ENCODE measurements at places on chromosomes 1 and 21.
A peak's percentile ranks its signal among the peaks of the same experiment; 100 is the strongest.

DNA sequence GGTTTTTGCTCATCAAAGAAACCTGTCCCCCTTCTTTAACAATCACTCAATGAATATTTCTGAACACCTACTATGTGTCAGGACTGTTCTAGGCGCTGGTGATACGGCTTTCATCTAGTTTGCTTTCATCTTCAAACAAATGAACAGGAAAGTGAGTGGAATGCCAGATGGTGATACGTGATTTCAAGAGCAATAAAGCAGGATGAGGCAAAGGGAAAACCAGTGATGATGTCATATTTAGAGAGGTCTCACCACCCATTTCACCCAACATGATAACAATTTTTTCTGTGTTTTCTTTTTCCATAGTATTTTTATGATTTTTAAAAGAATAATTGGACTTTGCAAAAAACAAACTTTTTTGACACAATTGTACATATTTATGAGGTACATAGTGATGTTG is 11.3 kb upstream of the SLC6A17 start:
- no peak for DNase-seq

DNA sequence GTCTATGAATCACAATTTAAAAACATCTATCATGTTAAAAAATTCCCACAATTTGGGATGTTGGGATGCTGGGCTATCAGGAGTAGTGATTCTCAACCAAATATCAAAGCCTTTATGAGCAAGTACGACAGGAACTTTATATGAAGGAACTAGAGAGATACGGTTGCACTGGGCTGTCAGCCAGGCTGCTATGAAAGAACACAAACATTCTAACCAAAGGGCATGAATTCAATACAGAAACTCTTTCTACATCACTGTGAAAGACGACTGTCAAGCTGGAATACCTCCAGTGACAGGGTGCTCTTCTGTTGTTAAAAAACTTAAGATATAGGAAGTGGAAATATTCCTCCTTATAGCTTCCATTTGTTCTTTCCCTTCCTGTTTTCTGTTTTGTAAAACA is 9.8 kb downstream of the CACNA1E start:
- DNase-seq: no peak

DNA sequence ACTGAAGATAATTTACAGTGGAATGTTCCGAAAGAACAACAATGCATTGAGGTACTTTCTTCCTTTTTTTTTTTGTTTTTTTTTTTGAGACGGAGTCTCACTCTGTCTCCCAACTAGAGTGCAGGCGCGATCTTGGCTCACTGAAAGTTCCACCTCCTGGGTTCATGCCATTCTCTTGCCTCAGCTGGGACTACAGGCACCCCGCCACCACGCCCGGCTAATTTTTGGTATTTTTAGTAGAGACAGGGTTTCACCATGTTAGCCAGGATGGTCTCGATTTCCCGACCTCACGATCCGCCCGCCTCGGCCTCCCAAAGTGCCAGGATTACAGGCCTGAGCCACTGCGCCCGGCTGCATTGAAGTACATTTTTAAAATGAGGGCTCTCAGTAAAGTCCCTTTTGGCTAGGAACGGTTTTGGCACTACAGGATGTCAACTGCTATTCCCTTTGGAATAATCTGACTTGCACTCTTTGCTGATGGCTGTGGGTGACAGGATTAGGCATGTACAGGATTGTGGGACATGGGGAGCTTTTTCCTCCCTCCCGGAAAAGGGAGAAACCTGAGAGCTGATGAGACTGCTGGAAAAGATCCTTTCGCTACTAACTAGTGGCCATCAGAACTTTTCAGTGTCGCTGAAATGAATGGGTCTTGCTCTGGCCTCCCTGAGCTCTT is 56.9 kb upstream of the EDEM3 start:
- no peak for DNase-seq

DNA sequence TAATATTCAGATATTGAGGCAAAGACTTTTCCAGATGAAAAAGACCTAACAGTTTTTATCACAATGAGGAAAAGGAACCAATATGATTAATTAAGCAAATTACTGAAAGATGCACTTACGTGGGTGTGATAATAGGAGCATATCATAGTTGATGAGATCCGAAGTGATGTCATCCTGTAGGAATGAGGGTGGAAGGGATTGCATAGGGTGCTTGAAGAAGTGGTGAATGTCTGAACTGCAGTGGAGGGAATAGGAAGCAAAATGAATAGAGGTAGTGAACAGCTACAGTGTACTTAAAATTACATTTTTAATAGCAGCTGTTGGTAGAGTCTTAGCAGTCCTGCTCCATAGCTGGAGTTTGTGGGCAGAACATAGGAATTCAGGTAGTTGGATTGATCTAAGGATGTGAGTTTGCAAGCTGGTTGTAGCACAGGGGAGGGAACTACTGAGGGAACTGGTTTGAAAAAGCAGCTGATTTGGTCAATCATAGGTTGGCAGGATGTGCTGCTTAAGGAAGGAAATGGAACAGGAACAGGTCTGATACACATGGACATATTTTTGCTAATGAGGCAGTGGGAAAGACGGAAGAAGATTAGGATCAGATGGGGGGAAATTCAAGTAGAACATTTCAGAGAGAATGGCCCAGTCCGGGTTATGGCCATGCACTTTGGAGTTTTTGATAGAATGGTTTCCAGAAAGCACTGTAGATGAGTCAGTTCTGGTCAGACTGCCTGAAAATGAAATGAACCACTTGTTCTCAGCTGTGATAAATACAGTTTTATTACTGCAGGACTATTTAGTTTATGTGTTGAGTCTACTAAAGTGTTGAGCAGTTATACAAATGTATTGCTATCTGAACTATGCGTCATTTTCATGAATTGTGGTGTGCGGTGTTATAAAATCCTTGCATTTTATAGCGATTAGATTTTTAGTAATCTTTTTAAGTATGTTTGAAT is 155.8 kb downstream of the RYR2 start:
- no peak for DNase-seq

DNA sequence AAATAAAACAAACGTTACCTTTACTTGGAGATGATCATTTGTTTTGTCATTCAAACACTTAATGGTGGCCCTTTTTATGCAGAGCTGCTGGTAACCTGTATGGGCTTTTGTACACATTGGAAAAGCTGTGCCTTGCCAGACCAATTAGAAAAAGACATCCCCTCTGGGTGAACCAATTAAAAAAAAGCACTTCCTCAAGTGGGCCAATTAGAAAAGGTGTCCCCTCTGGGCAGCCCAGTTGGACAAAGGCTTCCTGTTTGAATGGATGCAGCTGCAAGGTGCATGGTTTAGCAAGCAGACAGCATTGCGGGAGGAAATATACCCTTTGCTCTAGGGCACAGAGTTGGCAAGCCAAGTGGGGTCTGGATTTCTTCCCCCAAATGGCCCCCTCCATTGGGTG is 21.6 kb downstream of the HUNK start:
- no peak for DNase-seq

- no peak for DNase-seq
These were observed 77.0 kb downstream of the CSMD2 start for GRCh38 chr1:34087986-34088385.

GRCh38 chr1:40708750-40709099 is 17.2 kb downstream of the NFYC start:
- peak; percentile 80 for DNase-seq

- no peak for DNase-seq
These were observed 2.9 kb downstream of the KIF1B start for GRCh38 chr1:10213186-10213705.

GRCh38 chr1:7378346-7379130 is 392.6 kb upstream of the VAMP3 start:
- no peak for DNase-seq

GRCh38 chr1:51910221-51911000 is 31.9 kb upstream of the NRDC start:
- DNase-seq: peak; percentile 51

- DNase-seq: no peak
These were observed 7.6 kb downstream of the AGPAT3 start for GRCh38 chr21:43872531-43873197.

- no peak for DNase-seq
These were observed 10.9 kb upstream of the SH2D1B start for GRCh38 chr1:162422662-162423375.

- no peak for DNase-seq
These were observed 1.9 kb downstream of the SH2D2A start for GRCh38 chr1:156814571-156815260.

DNA sequence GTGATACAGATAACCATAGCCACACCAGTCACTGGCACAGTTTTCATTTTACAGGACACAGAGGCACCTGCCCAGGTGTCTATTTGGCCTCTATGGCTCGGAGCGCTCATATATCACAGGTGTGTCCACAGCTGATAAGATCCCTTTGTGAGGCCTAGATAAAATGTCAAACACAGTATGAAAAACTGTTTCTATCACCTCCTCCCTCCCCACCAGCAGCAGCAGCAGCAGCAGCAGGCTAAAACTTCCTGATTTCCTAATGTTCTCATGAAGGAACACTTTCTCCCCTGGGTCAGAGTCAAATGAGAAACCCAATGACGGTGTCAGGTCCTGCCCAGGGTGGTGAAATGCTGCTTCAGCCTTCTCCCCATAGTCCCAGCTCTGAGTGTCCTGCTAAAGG is 24.4 kb downstream of the ELAPOR1 start:
- DNase-seq: no peak

- DNase-seq: no peak
These were observed 81.5 kb downstream of the CAMK2N1 start for GRCh38 chr1:20404466-20404865.

DNA sequence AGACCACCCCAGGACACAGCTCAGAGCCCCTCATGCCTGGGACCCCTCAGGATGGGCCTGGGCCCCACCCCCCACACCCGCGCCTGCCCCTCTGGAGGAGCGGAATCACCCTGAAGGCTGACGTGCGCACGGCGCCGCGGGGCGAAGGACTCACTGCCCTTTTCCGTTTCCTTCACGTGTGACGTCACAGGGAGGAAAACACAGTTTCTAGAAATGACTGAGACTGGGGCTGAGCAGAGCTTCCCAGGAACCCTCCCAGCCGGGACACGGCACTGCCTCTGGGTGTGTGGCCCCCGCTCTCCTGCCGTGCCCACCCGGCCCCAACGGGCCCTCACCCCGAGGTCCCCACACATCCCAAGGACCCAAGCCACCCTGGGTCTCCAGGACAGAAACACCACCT is 5.4 kb upstream of the TNFRSF4 start:
- DNase-seq: no peak

- no peak for DNase-seq
These were observed 558 bp upstream of the KIF21B start for GRCh38 chr1:201023920-201024624.

GRCh38 chr1:149845416-149845815 is 54.0 kb upstream of the BOLA1 start:
- DNase-seq: peak; percentile 54

DNA sequence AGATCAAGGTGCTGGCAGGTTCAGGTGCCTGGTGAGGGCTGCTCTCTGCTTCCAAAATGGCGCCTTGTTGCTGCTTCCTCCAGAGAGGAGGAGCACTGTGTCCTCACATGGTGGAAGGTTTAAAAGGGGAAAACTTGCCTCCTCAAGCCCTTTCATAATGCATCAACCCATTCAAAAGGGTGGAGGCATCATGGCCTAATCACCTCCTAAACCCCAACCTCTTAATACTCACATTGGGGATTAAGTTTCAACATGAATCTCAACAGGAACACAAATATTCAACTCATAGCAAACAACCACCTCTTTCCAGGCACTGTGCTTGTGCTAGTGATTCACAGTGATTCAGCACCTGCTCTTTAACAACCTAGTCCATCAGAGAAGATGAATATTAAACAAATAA is 4.2 kb downstream of the S100A12 start:
- DNase-seq: no peak

DNA sequence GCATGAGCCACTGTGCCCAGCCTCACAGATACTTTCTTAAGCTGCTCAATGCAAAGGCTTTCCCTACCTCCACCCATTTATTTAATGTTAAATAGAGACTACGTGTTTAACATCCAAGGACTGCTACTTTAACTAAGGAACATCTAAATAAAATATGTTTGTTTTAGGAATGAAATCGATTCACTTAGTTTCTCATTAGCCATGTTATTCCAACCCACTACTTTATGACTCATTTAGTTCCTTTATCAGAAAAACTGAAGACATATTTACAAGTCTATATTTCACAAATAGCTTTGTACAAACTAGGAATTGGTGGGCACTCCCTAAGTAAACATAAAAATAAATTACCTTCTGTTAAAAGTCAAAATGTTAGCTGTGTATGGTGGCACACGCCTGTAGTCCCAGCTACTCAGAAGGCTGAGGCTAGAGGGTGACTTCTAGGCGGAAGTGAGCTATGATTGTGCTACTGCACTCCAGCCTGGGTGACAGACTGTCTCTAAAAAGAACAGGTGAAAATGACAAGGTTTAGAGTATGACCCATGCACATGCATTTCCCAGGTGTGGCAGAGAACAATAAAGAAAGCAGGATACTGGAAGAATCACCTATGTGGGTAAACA is 39.9 kb upstream of the AK4 start:
- DNase-seq: no peak

DNA sequence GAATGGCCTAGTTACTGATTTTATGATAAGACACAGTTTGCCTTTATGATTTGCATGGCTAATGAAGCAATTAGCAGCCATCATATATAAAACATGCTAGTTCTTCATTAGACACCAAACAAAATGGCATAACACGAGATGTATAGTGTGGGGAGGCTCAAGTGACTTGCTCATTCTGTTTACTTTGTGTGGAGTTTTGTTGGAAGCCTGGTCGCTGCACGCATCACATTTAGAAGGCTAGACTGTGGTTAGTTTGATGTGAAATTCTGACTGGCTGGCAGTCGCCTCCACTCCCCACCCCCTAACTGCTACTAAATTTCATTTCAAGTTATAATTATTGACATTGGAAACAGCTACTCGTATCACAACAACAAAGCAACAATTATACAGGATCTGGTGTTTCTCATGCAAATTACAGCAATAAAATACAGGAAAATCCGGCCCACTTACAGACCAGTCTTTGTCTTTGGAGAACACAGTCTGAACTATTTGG is 356.1 kb downstream of the LMO4 start:
- DNase-seq: peak; percentile 48

DNA sequence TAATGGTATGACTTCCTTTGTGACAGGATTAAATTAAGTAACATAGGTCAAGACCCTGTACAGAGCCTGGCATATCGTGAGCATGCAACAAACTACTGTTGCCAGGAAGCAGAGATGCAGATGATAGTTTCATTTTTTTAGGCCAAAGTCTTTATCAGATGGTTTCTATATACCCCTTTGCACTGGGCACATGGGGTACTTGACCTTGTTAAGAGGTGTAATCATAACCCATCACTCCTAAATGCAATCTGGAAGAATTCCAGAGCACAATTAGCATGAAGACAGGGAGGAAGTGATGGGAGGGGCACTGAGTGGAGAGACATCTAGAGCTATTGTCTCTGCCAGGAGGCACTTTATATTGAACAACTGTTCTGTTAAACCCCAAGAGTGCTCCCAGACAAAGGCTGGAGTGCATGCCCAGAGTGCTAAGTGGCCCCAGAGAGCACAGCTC is 22.1 kb downstream of the ZBTB17 start:
- DNase-seq: peak; percentile 16
